PC-3 (cell line): ENCODE measurements at places on chromosomes 4 and X. TPM values are rescaled to one million over a fixed set of nuclear protein-coding genes. Genes with fewer than 3 reads are reported as not detected.

Gene NAP1L3
- total RNA-seq = 1.5 and 1.9 TPM in 2 replicates

Gene PDE6B
- total RNA-seq = not detected in 2 replicates

Gene GABRG1
- total RNA-seq = not detected in 2 replicates

Gene WDR1
- total RNA-seq = 148 and 150 TPM in 2 replicates

Gene ZDHHC15
- total RNA-seq = not detected in 2 replicates

Gene RADX
- 0.18 TPM in 1 of 2 replicates, not detected in the other for total RNA-seq

Gene AWAT2
- total RNA-seq = not detected in 2 replicates

Gene PRKG2
- total RNA-seq = 0.40 and 0.55 TPM in 2 replicates

Gene NXF2
- not detected in 2 replicates for total RNA-seq
